ENCODE measurements at places on chromosomes 2 and 18.
A peak's percentile ranks its signal among the peaks of the same experiment; 100 is the strongest.

DNA sequence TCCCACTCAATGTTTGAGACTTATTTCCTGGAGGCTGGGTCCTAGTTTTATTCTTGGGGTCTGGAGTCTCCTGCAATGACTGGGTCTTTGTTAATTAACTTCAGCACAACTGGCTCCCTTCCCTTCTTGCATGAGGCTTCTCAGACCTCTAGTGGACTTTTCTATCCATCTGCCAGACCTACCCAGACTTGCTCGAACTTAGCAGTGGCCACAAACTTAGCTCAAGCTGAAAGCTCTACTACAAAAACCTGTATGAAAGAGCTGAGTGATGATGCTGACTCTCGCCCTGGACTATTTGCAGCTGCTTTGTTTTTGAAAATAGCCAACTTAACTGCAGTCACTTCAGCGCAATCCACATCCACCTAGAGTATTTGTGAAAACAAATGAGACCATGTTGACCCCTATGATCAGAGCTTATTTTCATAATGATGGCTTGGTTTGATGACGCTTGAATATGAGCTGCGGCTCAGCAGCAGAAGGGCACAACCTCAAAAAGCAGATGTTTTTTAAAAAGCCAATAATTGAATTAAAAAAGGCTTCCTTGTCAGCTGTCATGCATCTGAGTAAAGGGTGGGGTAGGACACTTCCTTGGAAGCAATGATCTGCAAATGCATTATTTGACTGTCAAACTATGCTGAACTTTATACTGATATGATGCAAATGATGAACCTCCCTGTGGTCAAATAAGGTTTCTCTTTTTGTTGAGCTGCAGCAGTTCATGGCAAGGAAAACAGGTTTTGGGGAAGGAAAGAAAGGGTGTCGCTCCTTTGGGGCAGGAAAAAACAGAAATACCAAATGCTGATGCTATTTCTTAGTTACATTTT lies 10.6 kb upstream of the ANXA4 start:
- DNase-seq, result no peak

- no peak for DNase-seq
Observed at GRCh38 chr2:181037922-181038321, 57.5 kb downstream of the UBE2E3 start.

DNA sequence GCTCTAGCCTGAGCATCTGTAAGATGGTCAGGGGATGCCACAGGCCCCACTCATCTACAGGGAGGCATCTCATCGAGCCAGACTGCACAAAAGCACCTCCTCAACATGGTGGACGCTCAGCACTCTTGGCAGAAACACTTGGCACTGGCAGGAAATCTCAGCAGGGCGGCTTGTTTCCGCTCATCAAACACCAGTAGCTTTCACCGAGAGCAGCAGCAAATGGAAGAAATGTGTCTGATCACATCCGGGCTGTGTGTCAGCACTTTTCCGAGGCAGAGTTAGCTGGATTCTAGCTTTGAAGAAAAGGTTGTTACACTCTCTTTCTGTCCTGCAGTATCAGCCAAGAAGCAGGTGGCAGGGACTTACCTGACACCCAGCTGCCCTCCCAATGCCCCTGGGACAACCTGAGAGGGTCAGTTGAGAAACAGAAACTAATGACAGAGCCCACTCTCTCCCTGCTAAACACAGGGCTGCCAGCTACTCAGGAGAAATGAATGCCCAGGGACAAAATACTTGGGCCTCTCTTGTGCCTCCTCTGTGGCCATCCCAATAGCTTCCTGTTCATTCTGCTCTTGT lies 68.9 kb upstream of the FZD7 start:
- DNase-seq, result no peak

DNA sequence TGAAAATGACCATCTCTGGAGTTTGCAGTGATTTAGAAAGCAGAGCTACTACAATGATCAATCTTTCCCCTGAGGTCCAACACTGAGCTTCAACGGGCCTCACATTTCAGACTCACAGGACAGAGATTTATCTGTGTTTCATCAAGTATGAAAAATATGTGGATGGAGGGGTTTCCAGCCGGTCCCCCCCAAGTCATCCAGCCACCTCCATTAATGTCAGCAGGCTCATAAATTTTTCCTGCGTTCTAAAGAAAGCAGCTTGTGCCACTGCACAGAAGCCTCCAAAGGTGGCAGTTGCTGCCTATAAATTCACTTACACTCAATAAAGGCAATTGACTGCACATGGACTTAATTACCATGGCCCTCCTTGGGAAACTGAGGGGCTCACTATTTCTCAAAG lies 117.4 kb upstream of the ACKR3 start:
- no peak for DNase-seq

DNA sequence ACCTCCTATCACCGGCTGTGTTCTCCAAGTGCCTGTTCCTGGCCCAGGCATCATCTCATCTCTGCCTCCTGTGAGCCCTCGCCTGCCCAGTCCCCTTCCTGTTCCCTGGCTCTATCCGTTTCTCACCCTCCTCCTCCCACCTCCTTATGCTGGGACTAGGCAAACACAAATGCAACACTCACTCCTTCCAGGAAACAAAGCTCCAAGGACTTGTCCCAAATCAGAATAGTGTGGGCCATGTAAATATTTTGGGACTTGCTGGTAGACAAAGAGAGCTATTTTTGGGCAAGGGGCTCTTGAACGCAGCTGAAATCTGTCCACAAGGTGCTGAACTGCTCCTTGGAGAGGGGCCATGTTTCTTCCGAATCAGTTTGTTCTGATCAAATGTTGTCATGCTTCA lies 25.3 kb downstream of the MBP start:
- no peak for DNase-seq

GRCh38 chr2:38711558-38711957 lies 39.6 kb downstream of the SRSF7 start:
- DNase-seq, result no peak

GRCh38 chr2:151367571-151367970 lies 10.2 kb downstream of the TNFAIP6 start:
- DNase-seq, result no peak

DNA sequence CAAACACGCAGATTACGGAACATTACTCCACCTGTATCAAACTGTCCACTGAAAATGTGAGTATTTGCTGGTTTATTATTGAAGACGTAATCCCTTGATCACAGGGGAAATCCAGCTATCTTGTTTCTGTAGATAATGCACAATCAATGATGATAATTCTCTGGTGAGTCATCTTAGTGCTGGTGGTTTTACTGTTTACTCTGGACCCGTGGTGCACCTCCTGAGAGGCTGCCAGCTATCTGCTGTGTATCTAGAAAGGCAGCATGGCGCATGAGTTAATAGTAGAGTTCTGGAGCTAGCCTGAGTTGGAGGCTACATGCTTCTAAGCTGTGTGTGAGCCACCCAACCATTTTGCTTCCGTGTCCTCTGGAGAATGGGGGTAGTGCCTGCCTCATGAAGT lies 6.5 kb downstream of the NCAPH start:
- no peak for DNase-seq

DNA sequence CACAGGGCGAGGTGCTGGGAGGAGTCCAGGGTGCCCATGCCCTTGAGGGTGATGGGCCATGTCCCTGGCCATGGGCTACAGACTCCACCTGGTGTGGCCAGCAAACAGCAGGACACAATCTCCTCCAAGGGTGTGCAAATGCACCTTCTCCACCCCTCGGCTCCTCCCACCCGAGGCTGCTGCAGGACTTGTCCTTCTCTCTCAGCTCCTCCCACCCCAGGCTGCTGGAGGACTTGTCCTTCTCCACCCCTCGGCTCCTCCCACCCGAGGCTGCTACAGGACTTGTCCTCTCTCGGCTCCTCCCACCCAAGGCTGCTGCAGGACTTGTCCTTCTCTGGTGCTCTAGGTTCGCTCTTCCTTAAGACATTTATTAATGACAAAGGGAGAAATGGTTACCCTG lies 57.3 kb upstream of the SNTG2 start:
- DNase-seq, result no peak

GRCh38 chr18:79413901-79414300 lies 18.2 kb downstream of the NFATC1 start:
- DNase-seq, result no peak

GRCh38 chr2:77193858-77194448 lies 328.2 kb downstream of the LRRTM4 start:
- no peak for DNase-seq

GRCh38 chr2:54678719-54679118 lies 44.7 kb upstream of the EML6 start:
- no peak for DNase-seq

DNA sequence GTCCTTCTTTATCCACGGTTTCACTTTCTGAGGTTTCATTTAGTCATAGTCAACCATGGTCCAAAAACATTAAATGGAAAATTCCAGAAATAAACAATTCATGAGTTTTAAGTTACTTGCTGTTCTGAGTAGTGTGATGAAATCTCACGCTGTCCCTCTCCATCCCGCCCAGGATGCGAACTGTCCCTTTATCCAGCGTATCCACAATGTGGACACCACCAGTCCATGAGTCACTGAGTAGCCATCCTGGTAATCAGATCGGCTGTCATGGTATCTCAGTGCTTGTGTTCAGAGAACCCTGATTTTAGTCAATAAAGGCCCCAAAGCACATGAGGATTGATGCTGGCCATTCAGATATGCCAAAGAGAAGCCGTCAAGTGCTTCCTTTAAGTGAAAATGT lies 3.7 kb downstream of the SP140L start:
- DNase-seq, result no peak

GRCh38 chr2:58449286-58450010 lies 208.3 kb upstream of the FANCL start:
- DNase-seq, result no peak

DNA sequence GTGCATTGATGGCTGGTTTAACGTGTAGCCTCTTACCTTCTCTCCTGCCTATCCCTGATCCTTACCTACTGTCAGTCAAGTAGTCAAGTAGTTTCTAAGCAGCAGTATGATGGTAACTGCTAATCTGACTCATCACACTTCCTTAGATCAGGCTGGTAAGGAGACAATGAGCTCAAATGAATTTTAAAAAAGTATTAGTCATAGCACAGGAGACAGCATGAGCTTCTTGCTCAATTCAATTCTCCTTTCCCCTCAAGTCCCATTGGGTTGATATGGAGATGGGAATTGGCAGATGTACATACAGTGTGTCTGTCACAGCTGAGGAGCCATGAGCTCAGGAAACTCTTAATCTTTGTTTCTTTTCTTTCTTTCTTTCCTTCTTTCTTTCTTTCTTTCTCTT lies 799.7 kb downstream of the LRP1B start:
- no peak for DNase-seq

- DNase-seq, result no peak
Observed at GRCh38 chr2:159290289-159290907, 3.9 kb upstream of the WDSUB1 start.

DNA sequence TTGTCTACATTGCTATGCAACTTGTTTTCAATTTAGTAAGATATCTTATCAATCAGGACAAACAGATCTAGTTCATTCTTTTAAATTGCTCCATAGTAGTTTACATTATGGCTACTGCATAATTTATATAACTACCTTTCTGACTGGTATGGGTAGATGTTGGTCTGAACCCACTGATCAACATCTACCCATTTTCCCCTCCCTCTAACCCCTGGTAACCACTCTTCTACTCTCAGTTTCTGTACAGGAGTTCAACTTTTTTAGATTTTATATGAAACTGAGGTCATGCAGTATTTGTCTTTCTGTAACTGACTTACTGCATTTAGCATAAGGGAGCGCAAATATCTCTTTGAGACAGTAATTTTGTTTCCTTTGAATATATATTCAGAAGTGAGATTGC lies 73.2 kb downstream of the ITSN2 start:
- DNase-seq, result no peak

- DNase-seq, result no peak
Observed at GRCh38 chr2:201149064-201149820, 33.3 kb downstream of the CFLAR start.

GRCh38 chr18:26386002-26386401 lies 159.8 kb downstream of the TAF4B start:
- no peak for DNase-seq

DNA sequence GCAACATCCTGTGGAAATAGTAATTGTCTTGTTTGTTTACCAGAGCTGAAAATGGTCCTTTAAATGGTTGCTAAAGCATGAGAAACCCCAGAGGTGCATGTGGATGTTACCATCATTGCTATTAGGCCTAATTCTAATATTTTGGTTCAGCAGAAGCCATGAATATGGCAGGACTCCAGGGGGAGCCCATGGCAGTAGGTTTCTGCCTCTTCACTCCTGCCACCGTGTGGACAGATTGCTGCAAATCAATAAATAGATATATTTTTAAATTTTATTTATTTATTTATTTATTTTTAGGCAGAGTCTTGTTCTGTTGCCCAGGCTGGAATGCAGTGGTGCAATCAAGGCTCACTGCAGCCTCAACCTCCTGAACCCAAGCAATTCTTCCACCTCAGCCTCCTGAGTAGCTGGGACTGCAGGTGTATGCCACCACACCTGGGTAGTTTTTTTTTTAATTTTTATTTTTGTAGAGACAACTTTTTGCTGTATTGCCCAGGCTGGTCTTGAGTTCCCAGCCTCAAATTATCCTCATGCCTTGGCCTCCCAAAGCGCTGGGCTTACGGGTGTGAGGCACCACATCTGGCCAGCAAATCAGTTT lies 54.9 kb upstream of the CAPN13 start:
- DNase-seq, result peak; percentile 7

DNA sequence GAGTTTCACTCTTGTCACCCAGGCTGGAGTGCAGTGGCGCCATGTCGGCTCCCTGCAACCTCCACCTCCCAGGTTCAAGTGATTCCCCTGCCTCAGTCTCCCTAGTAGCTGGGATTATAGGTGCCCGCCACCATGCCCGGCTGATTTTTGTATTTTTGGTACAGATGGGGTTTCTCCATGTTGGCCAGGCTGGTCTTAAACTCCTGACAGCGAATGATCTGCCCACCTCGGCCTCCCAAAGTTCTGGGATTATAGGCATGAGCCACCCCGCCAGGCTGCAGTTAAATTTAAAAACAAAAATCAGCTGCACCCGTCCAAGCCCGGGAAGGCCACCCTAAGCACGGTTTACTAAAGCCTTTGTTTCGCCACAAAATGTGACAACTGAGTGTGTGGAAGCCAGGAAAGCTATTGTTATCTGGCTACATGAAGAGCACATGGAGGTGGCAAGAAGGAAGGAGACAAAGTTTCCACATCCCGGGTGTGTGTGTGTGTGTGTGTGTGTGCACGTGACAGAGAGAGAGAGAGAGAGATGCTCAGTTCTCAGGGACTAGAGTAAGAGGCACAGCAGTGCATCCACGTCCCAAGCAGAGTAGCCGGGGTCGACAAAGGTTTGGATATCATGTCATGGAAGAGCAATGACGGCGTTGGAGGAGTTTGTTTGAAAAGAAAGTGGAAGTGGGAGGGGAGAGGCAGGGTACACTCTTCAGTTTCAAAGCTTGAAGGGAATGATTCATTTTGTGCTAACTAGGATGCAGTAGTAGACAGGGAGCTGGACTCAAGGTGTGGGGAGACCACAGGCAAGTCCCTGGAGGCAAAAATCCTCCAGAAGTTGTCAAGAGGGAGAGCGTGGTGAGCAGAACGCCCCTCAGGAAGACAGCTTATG lies 20.1 kb downstream of the INPP5D start:
- no peak for DNase-seq

DNA sequence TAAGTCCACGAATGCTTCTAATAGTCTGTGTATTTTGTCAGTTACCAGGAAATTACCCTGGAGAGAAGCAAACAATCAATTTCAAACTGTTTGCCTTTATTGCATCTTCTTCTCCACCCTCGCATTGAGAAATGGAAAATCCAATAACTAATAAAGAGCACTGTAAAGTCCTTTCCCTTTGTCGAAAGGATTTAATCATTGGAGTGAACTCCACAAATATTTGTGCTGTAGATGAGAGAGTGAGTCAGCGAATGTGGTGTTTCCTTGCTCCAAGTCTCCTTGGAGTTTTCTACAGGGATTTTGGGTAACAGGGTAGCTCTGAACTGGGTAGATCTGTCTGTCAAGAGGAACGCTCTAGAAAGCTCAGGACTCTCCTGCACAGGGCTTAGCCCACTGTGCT lies 240.2 kb downstream of the KCNS3 start:
- DNase-seq, result no peak

Data from effector CD8-positive, alpha-beta T cell (primary cell).